ENCODE measurements at places on chromosomes 4 and X. TPM values are rescaled to one million over a fixed set of nuclear protein-coding genes. Genes with fewer than 3 reads are reported as not detected.

Gene NUDT10
- 0.60 TPM for polyA plus RNA-seq

Gene TMEM131L
- polyA plus RNA-seq, result 4.0 TPM

Gene GAB1
- polyA plus RNA-seq, result 7.8 TPM

Gene TRIML2
- polyA plus RNA-seq, result not detected

Gene RBMXL3
- not detected for polyA plus RNA-seq

Gene SAGE1
- not detected for polyA plus RNA-seq

Gene GPRASP2
- polyA plus RNA-seq, result 1.5 TPM

Gene ETNPPL
- not detected for polyA plus RNA-seq

Gene HGFAC
- 0.55 TPM for polyA plus RNA-seq

Gene MGST2
- 232 TPM for polyA plus RNA-seq

Gene GPR50
- 0.04 TPM for polyA plus RNA-seq

Gene HS6ST2
- polyA plus RNA-seq, result 2.8 TPM

Gene SLC49A3
- polyA plus RNA-seq, result 3.8 TPM

Gene PDCL2
- polyA plus RNA-seq, result 0.39 TPM

Gene RBMX
- polyA plus RNA-seq, result 80.4 TPM

Gene TMEM156
- 0.25 TPM for polyA plus RNA-seq

Gene FAM149A
- polyA plus RNA-seq, result 3.2 TPM

Gene PDLIM3
- polyA plus RNA-seq, result 24.2 TPM

Gene MSMO1
- 154 TPM for polyA plus RNA-seq

Gene SHROOM3
- polyA plus RNA-seq, result 15.3 TPM

Gene CXCL3
- 4.6 TPM for polyA plus RNA-seq

Gene EMCN
- 3.3 TPM for polyA plus RNA-seq

Gene ZNF157
- polyA plus RNA-seq, result 0.10 TPM
